Right renal cortex interstitium (tissue), 3 donors: ENCODE measurements at places on chromosomes 4 and X.

- no peak for DNase-seq
Observed at GRCh38 chr4:138845054-138845453, 170.5 kb upstream of the NOCT start.

GRCh38 chrX:72349190-72349589 is 43.5 kb upstream of the CITED1 start:
- DNase-seq = no peak

- peak; percentile 29 for DNase-seq
Observed at GRCh38 chrX:72308566-72309296, 3.0 kb upstream of the CITED1 start.

GRCh38 chr4:102037566-102037965 is 247.0 kb downstream of the BANK1 start:
- no peak for DNase-seq

DNA sequence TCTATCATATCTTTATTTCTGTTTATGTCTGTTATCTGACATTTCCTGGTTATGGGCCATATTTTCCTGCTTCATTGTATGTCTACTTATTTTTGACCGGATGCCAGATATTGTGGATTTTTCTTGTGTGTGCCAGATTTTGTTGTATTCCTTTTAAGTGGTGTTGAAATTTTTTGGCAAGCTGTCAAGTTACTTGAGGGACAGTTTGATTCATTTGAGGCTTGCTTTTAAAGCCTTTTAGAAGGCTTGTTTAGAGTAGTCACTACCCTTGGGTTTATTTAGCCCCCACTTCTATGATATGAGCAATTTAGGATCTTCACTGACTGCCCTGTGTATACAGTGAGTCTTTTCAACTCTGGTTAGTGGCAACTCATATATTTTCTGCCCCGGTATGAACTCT is 29.2 kb upstream of the NPY2R start:
- no peak for DNase-seq

- DNase-seq = no peak
Observed at GRCh38 chr4:165184220-165184619, 23.1 kb upstream of the KLHL2 start.

DNA sequence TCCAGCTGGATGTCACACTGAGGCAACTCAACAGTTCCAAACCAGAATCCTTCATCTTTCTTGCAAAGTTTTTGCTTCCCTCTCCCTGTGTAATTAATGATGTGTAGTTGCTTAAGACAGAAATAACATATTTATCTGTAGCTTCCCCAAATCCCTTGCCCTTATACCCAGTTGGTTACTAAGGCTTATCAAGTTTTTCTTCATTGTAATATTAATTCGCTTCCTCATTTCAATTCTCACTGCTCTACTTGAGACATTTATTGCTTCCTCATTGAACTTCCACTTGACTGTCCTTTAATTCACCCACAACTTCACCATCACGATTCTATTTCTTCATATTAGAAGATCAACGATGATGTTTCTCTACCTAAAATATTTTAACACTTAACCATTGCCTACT is 386.6 kb upstream of the CPEB2 start:
- DNase-seq = no peak

DNA sequence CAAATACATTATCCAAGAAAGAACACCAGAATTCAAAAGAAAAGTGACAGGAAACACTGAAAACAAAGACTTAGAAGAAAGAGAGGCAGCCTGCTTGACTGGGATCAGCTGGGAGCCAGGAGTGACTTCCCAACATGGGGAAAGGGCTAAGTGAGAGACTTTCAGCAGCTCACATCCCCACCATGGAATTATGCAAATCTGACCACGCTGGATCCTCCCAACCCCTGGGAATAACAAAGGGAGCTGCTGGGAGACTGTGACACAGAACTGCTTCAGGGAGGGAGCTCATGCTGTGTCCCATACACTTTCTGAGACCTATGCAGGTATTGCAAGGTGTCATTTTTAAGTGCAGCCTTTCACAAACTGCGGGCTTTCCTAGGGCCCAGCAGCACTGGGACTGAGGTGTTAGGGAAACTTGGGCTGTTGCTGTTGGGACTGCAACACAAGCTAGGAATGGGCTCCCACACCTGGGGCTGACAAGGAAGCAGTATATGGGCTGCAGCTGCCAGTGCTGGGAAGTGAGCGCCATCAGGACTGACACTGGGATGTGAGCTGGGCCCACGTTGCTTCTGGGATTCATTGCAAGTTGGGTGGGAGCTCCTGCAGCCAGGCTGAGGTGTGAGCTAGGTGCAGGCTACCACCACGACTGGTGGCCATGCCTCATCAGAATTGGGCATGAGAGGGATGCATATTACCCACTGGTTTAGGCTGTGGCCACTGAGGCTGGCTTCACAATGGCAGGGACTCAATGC is 139.1 kb downstream of the KDR start:
- DNase-seq = no peak

DNA sequence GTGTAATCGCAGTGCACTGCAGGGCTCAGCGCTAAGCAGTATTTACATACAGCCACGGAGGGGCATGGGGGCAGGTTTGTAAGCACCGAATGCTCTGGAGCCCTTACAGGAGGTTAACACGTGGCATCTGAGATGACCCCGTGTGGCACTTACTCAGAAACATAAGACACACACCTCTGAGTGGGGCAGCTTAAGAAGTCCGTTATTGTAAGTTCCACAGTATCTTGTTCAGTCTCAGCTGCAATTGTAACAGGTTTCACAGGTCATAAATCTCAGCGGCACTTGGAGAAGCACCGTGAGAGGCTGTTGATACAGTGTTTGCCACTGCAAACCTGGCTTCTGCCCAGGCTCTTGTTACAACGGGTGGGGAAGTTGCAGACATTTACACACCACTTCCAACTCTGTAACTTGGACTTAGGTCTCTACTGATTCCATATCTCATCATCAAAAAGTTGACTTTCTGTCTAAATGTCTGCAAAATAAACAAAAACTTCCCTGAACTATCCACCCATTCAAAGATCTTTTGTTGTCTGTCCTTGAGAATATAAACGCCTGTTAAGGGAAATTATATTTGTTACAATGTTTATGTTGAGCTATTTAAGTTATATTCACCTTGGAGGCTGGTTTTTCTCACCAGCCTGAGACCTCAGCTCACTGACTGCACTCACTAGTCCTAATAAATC is 10.3 kb downstream of the CPLX1 start:
- no peak for DNase-seq

- no peak for DNase-seq
Observed at GRCh38 chr4:94352996-94353395, 10.4 kb upstream of the HPGDS start.

DNA sequence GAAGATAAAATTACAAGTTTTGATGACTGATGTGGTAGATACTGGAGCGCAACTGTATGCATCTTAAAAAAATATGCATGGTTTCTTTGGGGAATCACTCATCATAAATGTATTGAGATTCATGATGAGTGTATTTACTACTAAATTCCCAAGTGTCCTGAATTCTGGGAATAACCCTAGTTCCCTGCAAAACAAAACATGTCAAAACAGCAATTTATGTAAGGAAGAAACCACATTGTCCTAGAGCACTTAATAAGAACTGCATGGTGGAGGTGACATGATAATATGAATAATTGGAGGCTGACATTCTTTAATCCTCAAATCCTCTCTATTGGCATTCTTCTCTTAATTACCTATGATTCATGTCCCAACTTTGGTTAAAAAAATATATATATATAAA is 1804.7 kb downstream of the STIM2 start:
- no peak for DNase-seq

- no peak for DNase-seq
Observed at GRCh38 chr4:54547299-54548097, 110.3 kb upstream of the KIT start.

DNA sequence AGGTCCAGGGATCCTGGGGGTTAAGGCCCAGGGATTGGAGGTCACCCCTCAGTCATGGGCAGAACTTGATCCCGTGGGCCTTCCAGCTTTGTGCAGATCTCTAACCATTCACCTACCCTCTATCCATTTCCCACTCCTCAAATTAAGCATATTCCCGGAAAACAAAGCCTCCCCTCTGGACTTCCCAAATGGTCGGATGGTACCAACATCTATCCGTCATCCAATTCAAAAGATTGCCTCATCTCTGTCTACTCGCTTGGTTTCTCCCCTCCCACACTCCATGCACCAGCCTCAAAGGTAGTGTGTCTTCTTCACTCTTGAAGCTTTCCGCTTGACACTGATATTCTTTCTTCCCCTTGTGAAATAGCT is 473 bp upstream of the BCLAF3 start:
- no peak for DNase-seq

GRCh38 chr4:26420438-26420837 is 69.8 kb downstream of the CCKAR start:
- no peak for DNase-seq

GRCh38 chr4:175273995-175274753 is 356.0 kb downstream of the ADAM29 start:
- no peak for DNase-seq

DNA sequence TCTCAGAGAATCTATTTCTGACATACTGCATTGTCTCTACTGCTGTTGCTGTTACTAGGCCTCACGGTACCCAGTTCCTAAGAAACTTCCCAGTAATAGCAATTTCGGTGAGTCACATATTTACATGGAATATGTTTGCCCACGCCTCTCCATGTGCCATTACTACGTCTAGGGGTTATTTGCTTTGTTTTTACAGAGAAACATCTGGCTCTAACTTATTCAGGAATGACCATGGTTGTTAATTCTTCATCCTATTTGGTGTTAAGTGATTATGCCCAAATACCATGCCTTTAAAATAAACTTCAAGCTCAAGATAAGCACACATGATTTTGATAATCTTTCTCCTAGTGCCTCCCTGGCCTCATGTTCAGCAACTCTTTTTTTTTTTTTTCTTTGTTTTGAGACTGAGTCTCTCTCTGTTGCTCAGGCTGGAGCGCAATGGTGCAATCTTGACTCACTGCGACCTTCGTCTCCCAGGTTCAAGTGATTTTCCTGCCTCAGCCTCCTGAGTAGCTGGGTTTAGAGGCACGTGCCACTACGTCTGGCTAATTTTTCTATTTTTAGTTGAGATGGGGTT is 101.0 kb upstream of the HS3ST1 start:
- DNase-seq = no peak

DNA sequence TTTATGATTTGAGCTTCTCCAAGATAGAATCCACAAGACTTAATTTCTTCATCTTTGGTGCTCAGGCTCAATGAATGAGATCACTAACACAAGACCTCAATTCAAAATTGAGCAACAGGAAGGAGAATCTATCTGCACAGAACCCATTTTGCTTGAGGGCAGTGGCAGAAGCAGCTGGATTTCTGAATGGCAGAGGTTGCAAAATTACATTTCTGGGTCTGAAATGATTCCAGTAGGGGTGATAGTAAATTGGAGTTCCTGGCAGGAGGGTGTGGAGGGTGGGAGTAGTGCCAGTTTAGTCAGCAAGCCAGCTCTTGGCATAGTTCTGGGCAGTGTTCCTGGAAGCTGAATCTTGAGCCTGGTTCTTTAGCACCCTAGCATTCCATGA is 281.1 kb downstream of the SLC7A11 start:
- no peak for DNase-seq

GRCh38 chr4:186149872-186150271 is 41.5 kb upstream of the CYP4V2 start:
- no peak for DNase-seq
